Activated CD8-positive, alpha-beta memory T cell treated with anti-CD3 and anti-CD28 coated beads, Interleukin-2, amount 10 ng/mL, durations not matched to agents 7 days and 5 days (primary cell): ENCODE measurements at places on chromosomes 4 and X.

GRCh38 chrX:66384722-66385121, 220.7 kb downstream of the HEPH start:
- no peak for DNase-seq

DNA sequence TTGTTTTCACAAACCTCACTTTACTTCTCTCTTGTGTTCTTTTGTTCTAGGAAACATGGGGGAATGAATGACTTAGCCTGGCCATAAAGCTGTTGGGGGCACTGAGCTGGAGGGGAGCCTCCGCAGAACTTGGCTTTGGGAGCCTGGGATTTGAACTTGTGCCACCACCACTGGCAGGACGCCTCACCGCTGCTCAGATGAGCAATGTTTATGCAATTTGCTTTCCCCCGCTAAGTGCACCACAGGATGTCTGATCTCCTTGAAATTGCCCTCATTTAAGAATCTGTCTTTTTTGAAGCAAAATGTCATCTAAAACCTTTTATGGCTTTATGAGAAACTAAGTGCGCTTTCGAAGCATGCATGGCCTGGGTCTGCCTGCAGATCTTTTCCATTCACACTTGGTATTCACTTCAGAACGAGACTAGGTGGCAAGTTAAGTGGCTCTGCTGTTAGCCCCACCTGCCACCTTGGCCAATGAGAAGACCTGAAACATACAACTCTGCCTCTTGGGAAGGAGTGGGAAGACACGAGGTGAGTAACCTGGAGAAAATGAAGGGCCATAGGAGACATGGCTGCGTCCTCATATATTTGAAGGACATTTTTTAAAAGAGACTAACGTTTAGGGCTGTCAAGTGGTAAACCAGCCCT, 119.3 kb downstream of the LDB2 start:
- no peak for DNase-seq

- DNase-seq, result no peak
These were observed 29.3 kb downstream of the INTS12 start for GRCh38 chr4:105679186-105679585.

DNA sequence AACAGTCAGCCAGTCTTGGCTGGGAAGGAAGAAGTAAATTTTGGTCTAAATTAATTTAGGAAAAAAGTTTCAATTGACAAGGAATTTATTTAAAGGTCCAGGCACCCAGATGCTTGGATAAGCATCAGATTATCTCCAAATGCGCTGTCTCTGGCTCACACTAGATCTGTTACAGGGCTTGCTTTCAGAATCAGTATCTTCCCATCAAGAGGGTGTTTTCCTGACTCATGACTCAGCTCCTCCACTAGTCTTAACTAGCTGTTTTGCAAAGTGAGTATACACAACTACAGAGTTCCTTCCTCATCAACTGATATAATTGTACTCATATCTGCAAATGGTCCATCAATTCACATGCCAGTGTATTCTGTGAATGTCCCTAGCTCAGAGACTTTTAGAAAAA, 482.1 kb upstream of the CPEB2 start:
- DNase-seq, result no peak

DNA sequence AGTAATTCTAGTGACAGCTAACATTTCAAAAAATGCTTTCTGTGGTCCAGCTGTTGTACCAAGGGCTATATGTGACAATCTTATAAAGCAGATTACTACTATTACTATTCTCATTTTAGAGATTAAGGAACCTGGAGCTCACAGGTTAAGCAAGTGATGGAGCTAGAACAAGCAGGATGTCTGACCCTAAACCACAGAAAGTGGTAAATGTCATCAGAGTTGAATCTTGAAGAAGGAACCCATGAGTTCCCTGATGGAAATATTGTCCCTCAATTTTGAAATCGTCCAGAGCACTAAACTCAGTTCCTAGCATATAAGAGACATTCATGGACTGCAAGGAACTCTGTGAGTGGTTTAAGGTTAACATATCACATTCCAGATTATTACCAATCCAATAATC, 214.0 kb downstream of the APBB2 start:
- no peak for DNase-seq

DNA sequence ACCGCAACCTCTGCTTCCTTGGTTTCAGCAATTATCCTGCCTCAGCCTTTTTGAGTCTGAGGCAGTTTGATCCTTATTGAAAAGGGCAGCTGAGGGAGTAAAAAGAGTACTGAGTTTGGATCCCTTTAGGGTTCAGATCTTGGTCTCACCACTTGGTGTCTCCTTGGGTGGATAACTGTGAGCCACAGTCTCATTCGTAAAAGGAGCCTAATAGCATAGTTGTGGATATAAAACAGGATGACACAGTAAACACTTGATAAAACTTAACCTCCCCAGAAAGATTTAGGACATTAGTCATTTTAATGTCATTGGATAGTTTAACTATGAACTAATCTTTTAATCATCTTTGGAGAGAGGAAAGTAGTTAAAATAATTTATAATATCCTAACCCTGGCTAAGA, 173.0 kb downstream of the ANK2 start:
- DNase-seq, result no peak

GRCh38 chr4:130859991-130860390, 1764.0 kb downstream of the C4orf33 start:
- DNase-seq, result no peak

GRCh38 chr4:153137159-153137558, 67.1 kb upstream of the TRIM2 start:
- DNase-seq, result no peak

DNA sequence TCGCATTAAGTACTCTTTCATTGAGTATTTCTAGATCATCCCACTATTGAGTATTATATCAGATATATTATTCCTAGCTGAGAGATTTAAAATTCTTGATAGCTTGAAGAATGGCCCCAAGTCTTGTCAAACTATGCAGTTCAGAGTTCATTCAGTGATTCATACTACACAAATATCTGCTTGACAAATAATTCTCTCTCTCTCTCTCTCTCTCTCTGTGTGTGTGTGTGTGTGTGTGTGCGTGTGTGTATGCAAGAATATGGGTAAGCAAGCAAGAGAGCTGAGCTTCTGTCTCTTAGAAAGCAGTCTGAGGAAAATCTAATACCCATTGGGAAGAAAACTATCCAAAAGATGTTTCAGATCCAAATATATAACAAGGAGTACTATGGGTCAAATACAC, 142.0 kb downstream of the SLC10A7 start:
- DNase-seq, result no peak

DNA sequence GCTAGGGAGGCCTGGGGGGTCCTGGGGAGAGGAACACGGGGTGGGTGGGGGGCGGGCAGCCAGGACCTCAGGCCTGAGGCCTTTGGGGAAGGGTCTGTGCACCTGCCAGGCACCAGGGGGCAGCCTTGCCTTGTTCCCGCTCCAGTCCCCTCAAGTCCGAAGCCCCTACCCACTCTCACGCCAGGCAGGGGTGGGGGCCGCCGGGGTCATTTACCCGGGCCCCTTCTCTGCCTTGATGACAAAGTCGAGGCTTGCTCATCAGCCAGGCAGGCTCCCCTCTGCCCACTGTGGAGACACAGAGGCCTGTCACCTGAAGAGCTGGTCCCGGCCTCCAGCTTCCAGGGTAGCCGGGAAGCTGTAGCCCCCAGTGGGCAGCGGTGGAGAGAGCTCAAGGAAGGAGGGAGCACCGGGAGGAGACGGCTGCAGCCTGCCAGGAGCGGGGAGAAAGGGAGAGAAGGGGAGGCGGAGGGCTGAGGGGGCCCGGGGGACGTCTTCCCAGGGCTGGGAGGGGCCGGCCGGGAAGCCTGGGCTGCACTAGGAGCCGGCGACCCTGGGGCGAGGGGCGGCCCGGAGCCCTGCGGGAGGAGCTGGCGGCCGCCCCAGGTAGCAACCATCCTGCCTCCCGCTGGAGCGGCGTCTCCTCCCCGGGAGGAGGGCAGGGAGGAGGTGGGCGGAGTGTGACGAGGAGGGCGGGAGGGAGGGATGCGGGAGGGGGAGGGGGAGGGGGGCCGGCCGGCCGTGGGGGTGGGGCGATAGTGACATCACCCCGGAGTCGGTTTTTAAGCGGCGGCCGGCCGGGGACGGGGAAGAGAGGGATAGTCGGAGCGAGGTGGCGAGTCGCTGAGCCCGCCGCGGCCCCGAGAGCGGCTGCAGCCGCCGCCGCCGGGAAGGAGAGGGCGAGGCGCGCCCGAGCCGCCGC, at the start of gene SLC6A8:
TSS of gene SLC6A8 (plus strand) at position 806 of the 919 bp plus-strand sequence. CDS start 649 bp downstream, outside the sequence.
- peak; percentile 43 for DNase-seq

DNA sequence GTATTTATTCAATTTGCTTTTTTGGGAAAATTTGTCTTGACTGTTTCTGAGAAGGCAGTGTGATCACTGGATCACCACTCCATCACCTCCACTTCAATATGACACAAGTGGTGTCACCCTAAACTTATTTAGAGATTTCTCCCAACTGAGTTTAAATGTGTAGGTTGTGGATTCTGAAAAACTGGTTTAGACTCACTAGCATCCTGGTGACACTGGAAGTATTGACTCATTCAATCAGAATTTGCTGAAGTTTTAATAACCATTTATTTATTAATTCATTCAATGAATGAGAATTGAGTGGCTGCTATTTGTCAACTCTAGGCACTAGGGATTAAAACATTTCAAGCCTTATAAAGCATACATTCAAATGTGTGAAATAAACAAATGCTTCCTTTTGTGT, 819.1 kb upstream of the EPHA5 start:
- DNase-seq, result no peak

GRCh38 chr4:99828477-99828876, 11.8 kb downstream of the DAPP1 start:
- DNase-seq, result no peak

GRCh38 chrX:153816831-153817690, 13.3 kb downstream of the PDZD4 start:
- DNase-seq, result peak; percentile 58

- DNase-seq, result no peak
These were observed 643.3 kb upstream of the FAM241A start for GRCh38 chr4:111501946-111502345.

DNA sequence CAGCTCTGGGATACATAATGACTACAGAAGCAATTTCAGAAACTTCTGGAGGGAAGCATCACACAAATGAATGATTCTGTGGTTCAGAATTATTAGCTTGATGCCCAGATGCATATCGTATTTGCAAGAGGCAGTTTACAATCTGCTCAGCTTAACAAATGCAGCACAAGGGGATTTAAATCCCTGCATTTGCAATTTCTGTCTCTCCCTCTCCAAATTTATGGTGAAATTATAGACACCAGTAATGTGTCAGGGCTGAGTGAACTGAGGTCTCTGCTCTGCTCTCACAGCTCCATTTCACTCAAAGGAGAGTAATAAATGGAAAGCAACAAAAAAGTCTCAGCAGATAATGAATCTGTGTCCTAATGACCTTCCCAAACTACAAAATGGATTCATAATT, 80.2 kb downstream of the TMEM156 start:
- DNase-seq, result no peak

DNA sequence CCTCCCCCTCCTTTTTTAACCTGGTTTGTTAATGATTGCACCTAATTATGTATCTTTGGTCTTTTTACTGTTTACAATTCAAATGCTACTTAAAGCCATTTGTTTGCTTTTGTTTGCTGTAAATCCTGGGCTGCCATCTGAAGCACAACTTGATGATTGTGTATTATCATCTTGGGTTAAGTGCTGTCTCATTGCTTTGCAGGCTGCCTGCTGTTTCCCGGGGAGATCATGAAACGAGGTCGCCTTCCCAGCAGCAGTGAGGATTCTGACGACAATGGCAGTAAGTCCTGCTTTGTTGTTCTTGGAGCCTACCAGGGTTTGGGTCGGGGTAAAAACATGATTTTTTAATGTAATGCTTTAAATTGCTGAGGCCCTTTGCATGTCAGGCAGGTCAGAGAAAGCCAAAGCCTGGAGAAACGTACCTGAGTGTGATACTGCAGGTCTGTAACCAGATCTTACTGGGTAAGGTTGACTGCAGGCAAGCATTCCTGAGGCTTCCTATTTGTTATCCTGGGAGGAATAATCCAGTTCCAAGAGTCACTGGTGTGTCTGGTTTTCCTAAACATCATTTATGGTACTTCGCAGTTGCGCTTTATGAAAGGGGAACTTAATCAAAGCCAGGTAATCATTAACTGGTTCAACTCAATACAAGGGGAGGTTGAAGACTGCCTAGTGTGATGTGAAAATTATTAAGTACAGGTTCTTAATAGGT, 22.2 kb downstream of the JADE1 start:
- DNase-seq, result no peak

- DNase-seq, result no peak
These were observed 5.7 kb downstream of the HSD17B13 start for GRCh38 chr4:87316961-87317360.

DNA sequence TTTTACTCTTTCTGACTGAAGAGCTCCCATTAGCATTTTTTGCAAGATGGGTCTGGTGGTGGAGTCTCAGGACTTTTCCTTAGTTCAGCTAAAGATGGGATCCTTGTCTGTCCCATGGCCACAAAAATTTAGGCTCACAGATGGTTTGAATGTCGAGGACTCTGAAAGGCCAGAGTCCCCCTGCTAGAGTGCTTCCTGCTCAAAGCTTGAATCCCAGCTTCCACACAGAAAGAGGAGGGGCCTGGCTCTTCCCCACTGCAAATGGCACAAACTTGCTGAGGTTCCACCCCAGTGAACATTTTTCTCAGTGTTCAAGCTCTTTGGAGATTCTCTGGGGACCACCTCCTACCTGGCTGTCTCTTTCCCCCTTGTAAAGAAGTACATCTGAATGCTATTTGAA, 64.7 kb upstream of the UGT2B15 start:
- no peak for DNase-seq

- DNase-seq, result no peak
These were observed 41.1 kb downstream of the LUZP4 start for GRCh38 chrX:115330498-115331168.

DNA sequence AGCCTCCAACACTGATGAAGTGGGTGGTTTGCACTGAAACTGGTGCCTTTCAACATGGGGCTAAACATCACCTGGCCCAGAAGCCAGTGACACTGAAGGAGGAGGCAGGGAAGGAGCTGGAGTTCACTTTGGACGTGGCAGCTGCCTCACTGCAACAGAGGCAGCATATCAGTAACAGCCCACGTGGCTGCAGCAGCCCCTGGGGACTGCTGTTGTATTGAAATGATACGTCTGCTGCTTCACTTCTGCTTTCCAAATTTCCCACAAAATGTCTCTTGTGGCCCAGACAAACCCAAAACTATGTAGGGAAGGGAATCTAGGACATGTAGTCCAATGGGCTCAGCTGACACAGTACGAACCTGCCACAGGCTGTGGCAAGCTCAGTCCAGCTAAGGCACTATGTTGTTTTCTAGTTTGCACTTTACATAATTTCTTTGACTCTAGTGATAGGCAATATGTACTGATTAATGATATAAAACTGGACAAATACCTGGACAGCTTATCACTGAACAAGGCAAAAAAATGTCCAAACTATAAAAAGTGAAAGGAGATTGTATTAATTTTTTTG, 84.7 kb upstream of the RAPGEF2 start:
- no peak for DNase-seq

DNA sequence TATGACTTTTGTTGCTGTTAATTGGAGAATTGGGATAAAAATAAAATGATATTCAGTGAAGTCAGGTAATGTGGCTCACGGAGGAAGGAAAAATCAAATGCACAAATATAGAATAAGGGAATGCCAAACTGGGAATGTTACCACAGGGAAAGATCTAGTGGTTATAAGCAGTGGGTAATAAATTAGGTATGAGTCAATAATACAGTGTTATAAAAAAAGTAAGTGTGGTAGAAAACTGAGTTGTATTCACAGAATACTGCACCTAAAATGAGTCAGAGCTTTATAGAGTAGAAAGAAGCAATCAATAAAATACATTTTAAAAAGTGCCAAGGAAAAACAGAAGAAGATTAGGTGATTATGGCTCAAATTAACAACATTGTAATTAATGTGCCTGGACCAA, 34.5 kb downstream of the INTS12 start:
- no peak for DNase-seq

- no peak for DNase-seq
These were observed 100.1 kb downstream of the RTL5 start for GRCh38 chrX:72031634-72032033.

GRCh38 chr4:79576429-79576753, 168.4 kb upstream of the GK2 start:
- DNase-seq, result no peak
